Dorsolateral prefrontal cortex (tissue), 122 donors: ENCODE measurements at places on chromosomes 1 and 21. TPM values are rescaled to one million over a fixed set of nuclear protein-coding genes. Genes with fewer than 3 reads are reported as not detected.

Gene FYB2
- total RNA-seq: 1.5 TPM

Gene TRPM2
- 50.7 TPM for total RNA-seq

Gene S100B
- 143 TPM for total RNA-seq

Gene PAQR7
- total RNA-seq: 6.6 TPM

Gene CSTB
- 35.1 TPM for total RNA-seq

Gene SHISA4
- total RNA-seq: 133 TPM
